ENCODE measurements at places on chromosomes 6 and 20. TPM values are rescaled to one million over a fixed set of nuclear protein-coding genes. Genes with fewer than 3 reads are reported as not detected.

DNA sequence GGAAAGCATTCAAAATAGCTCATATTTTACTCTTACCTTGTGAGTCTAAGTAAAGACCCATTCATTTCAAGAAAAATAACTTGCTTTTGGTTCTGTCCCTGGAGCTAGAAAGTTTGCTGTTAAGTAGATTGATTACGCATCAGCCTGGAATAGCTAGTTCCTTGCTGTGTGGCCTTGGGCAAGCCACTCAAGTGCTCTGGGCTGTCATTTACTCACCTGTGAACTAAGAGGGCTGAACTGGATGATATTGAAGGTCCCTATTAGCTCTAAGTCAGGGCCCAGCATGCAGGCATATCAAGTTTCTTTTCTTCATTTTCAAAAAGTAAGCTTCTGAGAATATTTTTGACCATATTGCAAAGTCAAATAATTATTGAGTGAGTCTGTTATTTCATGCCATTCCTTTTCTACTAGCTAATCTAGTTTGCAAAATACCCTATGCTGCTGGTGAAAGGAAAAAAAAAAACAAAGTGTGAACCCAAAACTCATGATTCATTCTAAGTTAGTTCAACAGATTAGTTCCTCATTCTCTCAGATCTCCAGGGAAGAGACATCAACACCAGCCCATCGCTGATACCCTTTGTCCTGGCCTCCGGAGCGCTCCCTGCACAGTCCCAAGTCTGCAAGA is 106.5 kb upstream of the GMDS start:
- no peak for DNase-seq
- H3K27me3 ChIP-seq, result no peaks in the 10 kb centered on the region
- H3K27ac ChIP-seq, result no peak overlapping the region
- no peaks in the 10 kb centered on the region for H3K36me3 ChIP-seq

- no peak overlapping the region for H3K4me3 ChIP-seq
- no peak for DNase-seq
- no peaks in the 10 kb centered on the region for H3K27me3 ChIP-seq
Measured at GRCh38 chr6:16205377-16206144, 32.8 kb upstream of the GMPR start.

DNA sequence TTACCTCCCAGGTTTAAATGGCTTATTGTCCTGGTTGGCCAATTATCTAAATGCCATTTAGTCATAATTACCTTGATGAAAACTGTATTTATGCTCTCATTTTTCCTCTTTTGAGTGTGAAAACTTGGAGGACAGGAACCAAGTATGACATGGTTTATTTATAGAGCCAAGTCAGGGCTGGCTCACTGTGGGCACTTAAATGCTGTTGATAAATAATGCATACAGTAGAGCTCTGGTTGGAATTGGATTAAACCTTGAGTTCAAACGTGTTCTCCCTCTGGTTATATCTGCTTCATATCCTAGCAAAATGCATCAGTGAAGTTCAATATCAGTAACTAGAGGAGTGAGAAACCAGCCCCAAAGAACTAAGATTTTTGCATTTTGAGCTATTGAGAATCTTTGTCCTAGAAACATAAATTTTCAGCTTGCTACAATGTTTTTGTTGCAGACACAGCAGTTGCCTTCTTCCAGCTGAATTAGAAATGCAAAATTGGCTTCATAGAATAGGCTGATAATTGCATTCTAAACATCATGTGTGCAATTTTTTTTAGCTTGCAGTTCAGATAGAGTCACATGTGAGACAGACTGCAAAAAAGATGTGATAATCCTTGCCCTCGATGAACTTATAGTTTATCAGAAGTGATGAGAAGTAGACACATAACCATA is 255.8 kb downstream of the BTBD3 start:
- no peak overlapping the region for H3K27ac ChIP-seq
- no peaks in the 10 kb centered on the region for H3K27me3 ChIP-seq
- H3K4me1 ChIP-seq, result no peaks in the 10 kb centered on the region
- H3K36me3 ChIP-seq, result no peaks in the 10 kb centered on the region
- no peak for DNase-seq

DNA sequence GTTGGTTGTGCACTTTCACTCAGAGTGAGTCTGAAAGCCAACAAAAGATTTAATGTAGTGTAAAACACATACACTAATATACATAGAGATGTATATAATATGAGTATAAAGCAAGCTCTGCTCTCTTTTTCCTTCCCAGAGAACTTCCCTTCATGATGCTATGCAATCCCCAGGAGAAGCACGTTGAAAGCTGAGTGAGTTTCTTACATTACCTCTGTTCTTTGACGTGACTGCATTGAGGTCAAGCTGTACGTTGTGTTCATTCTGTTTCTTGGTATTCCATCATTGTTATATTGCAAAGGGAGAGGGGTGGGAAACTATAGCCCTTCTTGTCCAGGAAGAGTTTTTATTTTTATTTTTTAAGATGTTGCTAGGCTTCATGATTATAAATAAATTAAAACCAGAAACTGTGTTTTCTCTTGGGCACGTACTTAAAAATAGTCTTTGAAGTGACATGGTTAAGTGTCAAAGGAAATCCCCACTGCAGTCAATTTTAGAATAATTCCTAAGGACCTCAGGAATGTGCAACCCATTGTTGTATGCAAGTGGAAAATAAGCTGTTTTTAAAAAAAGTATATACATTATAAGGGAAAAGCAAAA is 651.0 kb downstream of the CD109 start:
- H3K27me3 ChIP-seq, result no peaks in the 10 kb centered on the region
- no peaks in the 10 kb centered on the region for H3K4me1 ChIP-seq
- H3K36me3 ChIP-seq, result no peaks in the 10 kb centered on the region
- DNase-seq, result no peak
- H3K27ac ChIP-seq, result no peak overlapping the region
- no peak overlapping the region for H3K4me3 ChIP-seq

DNA sequence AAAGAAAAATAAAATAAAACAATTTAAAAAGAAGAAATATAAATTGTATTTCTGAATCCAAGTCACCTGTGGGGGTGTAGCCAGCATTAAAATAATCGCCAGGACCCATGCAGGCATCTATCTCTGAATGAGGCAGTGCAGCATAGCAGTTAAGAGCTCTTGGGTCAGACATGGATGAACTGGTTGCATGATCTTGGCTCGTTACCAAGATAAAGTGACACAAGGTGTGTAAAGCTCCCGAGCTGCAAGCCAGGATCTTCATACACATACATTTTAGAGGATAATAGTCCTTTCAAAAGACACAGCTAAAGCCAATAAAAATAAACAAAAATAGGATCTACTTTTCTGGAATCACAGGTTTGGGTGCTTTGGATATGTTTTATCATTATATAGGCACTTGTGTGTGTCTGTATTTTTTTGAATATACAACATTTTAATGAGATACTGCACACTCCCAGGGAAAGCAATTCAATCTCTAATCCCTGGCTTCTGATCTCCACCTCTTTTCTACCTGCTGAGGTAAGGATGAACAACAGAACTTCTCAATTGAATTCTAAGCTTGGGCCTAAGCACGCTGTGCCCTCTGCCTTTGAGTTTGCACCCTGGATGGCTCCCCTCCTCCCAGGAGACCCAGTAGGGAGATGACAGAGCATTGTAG is 8.9 kb downstream of the TRIM10 start:
- no peak overlapping the region for H3K4me3 ChIP-seq
- peak overlapping the region; percentile 14 for H3K27ac ChIP-seq
- peak; percentile 68 for DNase-seq
- H3K4me1 ChIP-seq, result peaks cover 16% of the 10 kb centered on the region
- H3K36me3 ChIP-seq, result peaks cover 8% of the 10 kb centered on the region
- no peaks in the 10 kb centered on the region for H3K27me3 ChIP-seq

TRIM31 gene
- 27.5 TPM for polyA plus RNA-seq

Data from small intestine (tissue), 16 donors.